ENCODE measurements at places on chromosomes 1 and 21.

GRCh38 chr1:199282751-199283305 is 644.0 kb downstream of the PTPRC start:
- peak; percentile 67 for DNase-seq

- DNase-seq = no peak
These were observed 4.1 kb upstream of the ARHGEF10L start for GRCh38 chr1:17535300-17535936.

- no peak for DNase-seq
These were observed 348.5 kb downstream of the PTPRU start for GRCh38 chr1:29584776-29585175.

DNA sequence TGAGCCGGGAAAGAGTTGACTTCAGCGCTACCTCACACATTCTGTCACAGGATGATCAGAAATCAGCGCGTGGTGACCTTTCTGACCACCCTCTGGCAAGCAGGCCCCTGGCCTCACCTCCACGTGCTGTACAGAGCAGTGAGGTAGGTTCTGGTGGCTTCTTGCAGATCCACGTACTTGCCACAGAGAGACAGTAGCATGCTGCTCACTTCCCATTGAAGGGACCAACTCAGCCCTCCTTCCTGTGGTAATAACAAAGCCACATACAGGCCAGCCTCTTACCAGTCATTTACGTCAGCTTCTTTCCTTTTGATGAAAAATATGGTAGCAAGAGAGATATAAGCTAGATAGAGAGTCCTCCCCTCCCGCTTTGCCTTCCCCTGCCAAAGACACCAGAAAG is 200.7 kb downstream of the CHRM3 start:
- no peak for DNase-seq

DNA sequence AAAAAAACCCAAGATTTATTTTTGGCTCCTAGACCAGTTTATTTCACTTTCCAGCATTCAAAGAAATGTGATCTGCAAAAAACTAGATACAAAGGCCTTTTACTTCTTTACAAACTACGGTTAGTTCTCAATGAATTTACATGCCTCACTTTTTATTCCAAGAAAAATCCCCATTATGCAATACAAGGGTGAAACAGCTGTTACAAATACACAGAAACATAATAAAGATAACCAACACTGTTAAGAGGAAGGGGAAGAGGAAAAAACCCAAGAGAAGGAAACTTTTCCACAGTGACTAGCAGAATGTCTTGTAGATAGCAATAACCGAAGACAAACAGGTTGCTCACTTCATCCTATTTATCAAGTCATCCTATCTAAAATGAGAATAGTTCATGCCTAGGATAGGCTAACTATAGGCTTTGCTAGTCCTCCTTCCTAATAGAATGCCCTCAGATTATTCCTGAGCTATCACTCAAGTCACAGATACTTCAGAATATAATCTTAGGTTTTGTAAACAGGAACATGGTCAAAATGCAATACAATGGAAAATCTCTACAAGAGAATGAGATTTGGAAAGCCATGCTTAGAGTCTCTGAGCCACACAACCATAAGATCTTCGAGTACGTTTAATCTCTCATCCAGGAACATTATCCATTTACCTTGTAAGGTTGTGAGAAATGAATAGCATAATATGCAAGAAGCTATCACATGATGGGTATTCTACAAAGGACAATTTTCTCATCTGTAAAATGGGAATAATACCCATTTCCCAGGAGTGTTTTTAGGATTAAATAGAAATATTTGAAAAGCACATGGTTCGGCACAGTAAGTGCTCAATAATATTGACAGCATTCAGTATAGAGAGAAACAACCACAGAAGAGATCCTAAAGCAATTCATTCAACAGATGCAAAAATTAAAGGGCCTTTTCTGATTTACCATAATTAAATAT is 5.4 kb downstream of the PNRC2 start:
- DNase-seq = peak; percentile 68

GRCh38 chr1:4573526-4573925 is 80.9 kb upstream of the AJAP1 start:
- no peak for DNase-seq

- DNase-seq = no peak
These were observed 197.2 kb downstream of the HLX start for GRCh38 chr1:221076391-221076811.

DNA sequence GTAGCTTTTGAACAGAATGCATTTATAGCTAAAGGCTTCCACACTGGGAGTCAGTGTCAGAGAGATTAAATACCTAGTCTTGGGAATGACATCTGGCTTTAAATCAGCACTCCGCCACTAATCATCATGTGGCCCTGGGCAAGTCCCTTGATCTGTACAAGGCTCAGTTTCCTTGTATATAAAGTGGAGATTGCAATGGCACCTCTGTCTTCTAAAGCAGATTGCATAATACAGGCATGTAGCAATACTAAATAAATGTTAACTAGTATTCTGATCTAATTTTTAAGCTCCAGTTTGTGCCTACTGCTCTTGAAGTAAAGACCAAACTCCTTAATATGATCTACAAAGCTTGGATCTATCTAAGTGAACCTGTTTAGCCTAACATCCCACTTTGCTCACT is 249.4 kb downstream of the PLPP3 start:
- DNase-seq = peak; percentile 15

GRCh38 chr1:233668725-233669294 is 54.9 kb downstream of the KCNK1 start:
- DNase-seq = peak; percentile 68

GRCh38 chr1:178367151-178367550 is 129.6 kb downstream of the CLEC20A start:
- no peak for DNase-seq

GRCh38 chr1:156664767-156665411 is 12.3 kb downstream of the NES start:
- DNase-seq = peak; percentile 37
